ENCODE measurements at places on chromosomes 7 and 10. TPM values are rescaled to one million over a fixed set of nuclear protein-coding genes. Genes with fewer than 3 reads are reported as not detected.

The EXOSC1 gene
- total RNA-seq, result 29.7 TPM

The NPTX2 gene
- not detected for total RNA-seq

The EPHB6 gene
- 55.8 TPM for total RNA-seq

The AKR1C4 gene
- total RNA-seq, result not detected

The CHAT gene
- total RNA-seq, result not detected

The TAS2R41 gene
- total RNA-seq, result 0.73 TPM

The AZGP1 gene
- not detected for total RNA-seq

The CYP2W1 gene
- not detected for total RNA-seq

The HOXA2 gene
- total RNA-seq, result not detected

DNA sequence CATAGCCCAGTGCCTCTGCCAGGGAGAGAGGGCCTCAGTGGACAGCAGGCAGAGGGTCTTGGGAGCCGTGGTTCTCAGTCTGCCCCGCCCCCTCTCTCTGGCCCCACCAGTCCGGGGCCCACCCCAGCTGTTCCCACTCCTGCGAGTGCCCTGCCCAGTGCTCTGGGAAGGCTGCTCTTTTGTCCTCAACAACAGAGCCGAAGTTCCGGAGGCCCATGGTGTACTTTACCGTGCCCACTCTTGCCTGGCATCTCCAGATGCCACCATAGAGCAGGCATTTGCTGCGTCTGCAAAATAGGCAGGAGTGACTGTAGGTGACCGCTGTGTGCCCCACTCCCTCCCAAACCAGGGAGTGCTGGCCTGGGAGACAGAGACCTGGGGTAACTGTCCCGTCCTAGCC lies 29.3 kb upstream of the PCBD1 start:
- DNase-seq, result no peak

GRCh38 chr10:94546049-94546900 lies 687 bp downstream of the HELLS start:
- DNase-seq, result no peak

DNA sequence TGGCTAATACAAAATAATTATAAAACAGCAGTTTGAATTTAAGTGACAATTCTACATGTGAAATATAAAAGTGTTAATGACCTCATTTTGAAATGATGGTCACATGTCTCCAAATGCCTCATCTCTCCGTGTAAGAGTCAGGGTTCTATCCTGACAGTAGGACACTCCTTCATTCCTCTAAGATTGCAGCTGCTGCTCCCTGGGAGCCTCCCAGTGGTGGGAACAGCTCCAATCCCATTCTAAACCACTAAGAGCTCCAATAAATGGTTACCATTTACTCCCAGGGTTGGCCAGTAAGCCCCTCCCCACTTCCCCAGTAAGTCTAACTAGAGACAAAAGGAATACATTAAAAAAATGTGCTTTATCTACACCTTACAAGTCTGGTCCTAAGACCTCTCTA lies 344.6 kb upstream of the AOAH start:
- no peak for DNase-seq

- no peak for DNase-seq
Observed at GRCh38 chr7:114468844-114469243, 54.2 kb downstream of the FOXP2 start.

DNA sequence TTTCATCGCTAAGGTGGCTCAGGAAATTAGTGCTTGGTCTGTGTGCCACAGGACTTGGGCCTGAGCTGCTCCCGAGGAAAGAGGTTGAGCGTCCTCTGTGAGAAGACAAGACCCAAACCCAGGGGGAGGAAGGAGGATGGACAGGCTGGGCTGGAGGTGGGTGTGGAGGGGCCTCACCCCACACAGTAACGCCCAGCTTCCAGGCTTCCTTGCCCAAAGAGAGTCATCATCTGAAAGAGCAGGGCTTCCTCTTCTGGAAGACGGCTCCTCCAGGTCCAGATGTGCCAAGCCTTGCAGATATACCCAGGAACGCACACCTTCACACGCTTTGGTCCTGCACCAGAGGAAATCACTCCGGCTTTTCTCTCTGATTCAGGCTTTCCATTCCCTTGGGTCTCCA lies 127.8 kb upstream of the MGMT start:
- no peak for DNase-seq

DNA sequence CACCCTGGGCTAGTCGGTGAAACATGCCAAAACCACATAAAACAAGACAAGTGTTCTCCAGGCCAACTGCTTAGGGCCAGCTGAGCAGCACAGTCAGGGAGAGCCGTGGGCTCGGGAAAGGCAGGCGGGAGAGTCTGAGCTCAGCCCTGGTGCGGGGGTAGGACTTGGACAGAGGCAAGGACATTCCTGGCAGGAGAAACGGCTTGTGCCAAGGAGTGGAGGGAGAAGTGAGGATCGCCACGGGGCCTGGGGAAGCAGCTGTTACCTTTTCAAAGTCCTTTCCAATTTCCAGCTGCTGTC lies 4.2 kb downstream of the ELN start:
- DNase-seq, result no peak

DNA sequence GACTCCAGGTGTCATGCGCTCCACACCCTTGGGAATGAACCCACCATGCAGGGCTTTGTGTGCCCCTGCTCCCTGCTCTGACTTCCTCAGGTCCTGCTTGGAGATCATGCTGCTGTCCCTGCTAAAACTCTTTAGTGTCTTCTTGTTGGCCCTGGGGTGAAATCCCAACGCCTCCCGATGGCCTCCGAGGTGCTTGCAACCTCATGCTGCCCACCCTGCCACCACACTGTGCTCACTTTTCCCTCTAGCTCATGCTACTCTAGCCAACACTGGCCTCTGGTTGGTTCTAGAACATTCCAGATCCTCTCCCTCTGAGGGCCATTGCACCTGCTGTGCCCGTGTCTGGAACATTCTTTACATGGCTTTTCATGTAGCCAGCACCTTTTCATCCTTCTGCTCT lies 227.7 kb downstream of the ADAM12 start:
- DNase-seq, result no peak

GRCh38 chr7:37928878-37929277 lies 8.4 kb downstream of the EPDR1 start:
- DNase-seq, result no peak

GRCh38 chr10:73506491-73506890 lies 10.7 kb upstream of the PPP3CB start:
- DNase-seq, result no peak

- no peak for DNase-seq
Observed at GRCh38 chr10:114655671-114656070, 2.4 kb downstream of the ABLIM1 start.

All from CD4-positive, alpha-beta T cell (primary cell).